ENCODE measurements at places on chromosomes 2 and 18.

DNA sequence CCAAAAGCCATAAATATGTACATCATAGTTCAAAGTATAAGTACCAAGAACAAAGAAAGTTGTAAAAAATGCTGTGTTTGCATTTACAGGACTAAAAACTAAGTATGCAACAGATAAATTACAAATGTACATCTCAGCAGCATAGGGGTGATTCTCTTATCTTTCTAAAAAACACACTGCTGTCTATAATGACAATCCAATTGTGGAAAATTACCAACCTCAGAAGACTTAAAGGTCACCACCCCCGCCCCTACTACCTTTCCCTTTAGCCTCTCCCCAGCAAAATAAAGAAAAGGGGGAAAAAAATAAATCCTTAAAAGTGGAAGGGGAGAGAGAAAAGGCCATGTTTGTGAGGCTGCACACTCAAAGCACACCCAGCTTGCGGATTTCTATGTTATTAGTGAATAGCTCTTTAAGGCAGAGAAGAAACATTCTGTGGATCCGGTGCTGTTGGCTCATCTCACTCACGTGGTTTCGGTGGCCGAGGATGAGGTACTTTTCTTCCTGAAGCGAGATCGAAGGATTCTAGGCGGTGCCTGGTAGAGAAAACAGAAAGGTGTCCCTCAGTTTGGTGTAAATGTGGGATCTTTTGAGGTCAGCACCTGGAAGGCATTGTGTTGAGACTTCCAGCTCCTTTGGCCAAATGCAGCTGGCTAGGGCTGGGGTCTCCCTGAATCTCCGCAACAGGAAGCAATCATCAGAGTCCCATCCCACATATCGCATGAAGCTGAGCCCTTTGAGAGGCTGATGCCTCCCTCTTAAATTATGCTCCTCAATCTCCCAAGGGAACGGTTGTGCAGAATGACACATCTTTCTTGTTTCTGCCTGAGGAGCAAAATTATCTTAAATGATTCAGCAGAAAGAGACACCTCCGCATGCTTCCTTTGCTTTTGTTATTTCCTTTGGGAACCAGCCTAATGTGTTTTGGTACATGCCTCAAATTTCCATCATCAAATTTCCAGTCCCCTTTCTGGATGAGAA, 17.6 kb downstream of the MRPL35 start:
- no peak for DNase-seq

DNA sequence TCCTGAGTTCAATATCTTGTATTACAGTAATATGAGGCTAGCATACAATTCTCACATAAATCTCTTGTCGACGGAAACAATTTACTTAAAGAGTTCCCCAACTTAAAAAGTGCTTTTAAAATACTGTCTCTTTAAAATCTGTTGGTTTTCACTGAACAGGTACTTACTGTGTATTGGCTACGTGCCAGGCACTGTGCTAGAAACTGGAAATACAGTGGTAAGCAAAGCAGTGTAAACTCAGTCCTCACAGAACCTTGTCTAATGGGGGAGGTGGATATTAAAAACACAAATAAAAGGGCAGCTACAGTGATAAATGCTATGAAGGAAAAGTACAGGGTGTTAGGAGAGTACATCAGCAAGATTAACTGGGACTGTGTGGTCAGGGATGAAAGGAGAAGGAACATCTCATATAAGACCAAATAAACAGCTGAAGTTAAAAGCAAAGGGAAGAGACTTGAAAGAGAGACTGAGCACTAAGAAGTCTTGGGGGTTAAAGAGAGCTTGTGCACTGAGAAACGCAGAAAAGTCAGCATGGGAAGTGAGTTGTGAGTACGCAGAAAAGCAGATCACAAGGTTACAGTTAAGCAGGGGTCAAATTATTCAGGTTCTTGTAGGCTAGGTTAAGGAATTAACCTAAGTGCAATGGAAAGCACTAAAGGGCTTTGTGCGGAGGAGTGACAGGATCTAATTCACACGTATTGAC, 52.5 kb downstream of the USP40 start:
- DNase-seq, result no peak

GRCh38 chr2:10891390-10891789, 20.3 kb upstream of the KCNF1 start:
- no peak for DNase-seq

DNA sequence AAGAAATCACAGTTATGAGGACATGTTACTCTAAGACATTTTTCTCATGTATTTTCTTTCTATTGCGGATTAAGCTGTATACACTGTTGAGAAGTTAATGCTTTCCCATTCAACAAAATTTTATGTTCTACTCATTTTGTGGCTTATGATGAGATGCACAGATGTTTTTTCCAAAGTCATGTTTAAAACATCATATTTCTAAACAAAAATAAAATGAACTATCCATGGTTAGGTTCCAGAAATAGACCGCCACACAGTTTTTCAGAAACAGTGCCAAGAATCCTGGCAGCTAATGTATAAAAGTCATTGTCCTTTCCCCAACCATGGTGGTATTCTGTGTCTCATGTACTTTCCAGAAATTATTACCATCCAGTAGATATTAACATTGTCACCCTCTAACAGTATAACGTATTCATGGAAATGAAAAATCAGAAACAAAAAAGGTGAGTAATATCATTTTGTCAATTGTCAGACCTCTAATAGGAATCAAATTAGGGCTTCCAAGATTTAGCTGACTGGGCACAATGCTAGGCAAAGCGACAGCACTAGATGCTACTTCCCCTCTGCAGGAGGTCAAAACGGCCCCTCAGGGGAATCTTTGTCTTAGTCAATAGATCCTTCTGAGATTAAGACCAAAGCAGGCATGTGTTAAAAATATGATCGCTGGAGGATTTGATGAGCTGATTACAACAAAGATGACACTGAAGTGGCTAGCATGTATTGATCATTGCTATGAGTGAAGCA, 54.4 kb upstream of the ZNF397 start:
- DNase-seq, result no peak

DNA sequence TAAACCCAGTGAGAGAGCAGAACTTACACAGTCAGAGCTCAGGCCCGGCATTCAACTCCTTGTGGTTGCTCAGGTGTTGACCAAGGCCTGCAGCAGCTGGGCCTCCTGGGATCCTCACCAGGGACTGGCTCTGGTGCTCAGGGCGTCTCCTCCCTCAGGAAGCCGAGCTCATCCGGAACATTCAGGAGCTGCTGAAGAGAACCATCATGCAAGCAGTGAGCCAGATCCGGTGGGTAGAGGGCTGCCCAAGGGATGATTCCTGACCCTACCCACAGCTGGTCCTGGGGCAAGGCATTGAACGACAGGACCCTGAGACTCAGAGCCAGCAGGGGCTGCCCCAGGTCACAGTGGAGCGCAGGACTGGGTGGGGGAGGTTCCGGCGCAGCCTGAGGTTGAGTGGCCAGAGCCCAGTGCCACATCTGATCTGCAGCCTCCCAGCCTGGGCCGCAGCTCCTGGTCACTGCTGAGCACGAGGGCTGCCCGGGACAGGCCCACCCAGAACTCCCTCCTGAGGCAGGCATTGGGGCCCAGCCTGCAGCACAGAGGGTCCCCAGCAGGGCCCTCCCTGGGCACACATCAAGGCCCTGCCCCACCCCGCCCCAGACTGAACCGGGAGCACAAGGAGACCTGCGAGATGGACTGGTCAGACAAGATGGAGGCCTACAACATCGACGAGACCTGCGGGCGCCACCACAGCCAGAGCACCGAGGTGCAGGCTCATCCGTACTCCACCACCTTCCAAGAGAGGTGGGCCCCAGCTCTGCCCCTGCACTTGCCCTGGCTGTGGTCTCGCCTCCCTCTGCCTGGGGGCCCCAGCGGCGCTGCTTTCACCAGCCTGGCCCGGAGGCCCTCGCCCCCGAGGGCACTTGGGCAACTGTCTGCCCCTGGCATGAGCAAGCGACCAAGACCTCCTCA, 2.4 kb downstream of the TEKT4 start:
- no peak for DNase-seq

- DNase-seq, result no peak
Observed at GRCh38 chr2:217611626-217612127, 391.1 kb downstream of the TNS1 start.

GRCh38 chr2:68594041-68594440, 49.3 kb upstream of the PROKR1 start:
- DNase-seq, result no peak

DNA sequence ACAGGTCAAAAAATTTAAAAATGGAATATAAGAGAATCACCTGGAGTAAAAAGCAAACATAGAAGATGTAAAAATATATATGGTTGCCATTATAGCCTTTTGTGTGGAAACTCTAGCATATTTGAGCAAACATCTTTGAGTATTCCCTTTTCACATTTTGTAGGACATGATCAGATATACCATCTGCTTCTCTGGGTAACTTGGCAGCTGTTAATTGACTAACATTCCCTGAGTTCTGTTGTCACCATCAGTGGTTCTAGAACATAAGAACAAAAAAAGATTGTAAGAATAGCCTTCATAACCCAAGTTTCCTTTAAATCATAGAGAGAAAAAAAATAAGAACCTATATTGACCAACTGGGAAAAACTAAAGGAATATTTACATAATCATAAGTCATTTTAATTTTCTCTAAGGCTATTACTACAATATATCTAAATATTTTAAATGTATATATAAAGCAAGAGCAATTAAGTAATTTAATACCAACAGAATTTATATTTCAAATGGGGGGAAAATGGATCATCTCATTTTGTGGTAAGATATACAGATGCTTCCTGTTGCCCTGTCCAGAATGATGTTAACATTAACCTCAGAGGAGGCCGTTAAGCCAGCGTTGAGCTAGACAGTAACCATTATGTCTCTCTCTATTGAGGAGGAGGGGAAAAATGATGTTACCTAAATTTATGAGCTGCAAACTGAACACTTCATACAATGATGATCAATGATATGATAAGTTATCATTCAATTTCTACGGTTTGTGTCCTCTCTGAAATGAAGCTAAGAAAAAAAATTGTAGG, 9.8 kb upstream of the INO80D start:
- DNase-seq, result no peak

DNA sequence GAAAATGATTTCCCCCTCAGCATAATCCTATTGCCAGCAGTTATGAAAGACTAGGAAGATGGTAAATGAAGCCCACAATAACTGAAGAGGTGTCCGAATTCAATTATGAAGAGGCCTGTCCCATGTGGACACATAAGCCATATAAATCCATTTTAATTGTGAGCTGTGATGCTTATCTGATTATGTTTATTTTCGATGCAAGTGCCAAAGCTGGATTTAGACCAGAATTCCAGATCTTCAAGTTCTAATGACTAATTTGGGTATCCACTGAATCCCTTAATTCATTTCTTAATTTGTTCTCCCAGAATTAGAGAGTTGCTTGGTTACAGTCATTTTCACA, 24.5 kb downstream of the SPATS2L start:
- no peak for DNase-seq

GRCh38 chr18:26470011-26470637, 78.2 kb downstream of the KCTD1 start:
- no peak for DNase-seq

DNA sequence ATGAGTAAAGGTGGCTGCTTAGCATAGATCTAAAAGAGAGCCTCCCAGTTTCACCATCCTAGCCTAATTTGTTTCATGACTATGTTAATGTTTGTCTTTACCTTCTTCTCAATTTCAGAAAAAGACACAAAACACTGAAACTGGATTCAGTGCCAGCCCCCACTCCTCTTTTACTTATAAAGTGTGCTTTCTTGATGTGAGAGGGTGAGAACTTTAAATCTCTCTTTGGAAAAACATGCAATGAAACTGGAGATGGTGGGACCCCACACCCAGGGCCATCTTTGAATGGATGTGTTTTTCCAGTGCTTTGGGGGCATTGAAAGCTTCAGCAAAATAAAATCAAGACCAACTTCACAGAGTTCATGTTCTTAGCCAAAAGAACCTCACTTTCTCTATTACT, 185.9 kb downstream of the CYRIA start:
- no peak for DNase-seq

DNA sequence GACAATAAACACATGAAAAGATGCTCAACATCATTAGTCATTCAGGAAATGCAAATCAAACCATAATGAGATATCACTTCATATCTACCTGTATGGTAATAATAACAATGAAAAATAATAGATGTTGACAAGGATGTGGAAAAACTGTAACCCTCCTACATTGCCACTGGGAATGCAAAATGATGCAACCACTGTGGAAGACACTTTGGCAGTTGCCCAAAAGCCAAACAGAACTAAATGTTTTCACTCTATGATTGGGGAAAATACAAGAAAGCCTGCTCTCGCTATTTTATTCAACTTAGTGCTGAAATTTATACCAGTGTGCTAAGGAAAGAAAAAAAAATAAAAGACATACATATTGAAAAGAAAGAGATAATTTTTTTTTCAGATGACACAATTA, 934.5 kb downstream of the CNTNAP5 start:
- DNase-seq, result no peak

DNA sequence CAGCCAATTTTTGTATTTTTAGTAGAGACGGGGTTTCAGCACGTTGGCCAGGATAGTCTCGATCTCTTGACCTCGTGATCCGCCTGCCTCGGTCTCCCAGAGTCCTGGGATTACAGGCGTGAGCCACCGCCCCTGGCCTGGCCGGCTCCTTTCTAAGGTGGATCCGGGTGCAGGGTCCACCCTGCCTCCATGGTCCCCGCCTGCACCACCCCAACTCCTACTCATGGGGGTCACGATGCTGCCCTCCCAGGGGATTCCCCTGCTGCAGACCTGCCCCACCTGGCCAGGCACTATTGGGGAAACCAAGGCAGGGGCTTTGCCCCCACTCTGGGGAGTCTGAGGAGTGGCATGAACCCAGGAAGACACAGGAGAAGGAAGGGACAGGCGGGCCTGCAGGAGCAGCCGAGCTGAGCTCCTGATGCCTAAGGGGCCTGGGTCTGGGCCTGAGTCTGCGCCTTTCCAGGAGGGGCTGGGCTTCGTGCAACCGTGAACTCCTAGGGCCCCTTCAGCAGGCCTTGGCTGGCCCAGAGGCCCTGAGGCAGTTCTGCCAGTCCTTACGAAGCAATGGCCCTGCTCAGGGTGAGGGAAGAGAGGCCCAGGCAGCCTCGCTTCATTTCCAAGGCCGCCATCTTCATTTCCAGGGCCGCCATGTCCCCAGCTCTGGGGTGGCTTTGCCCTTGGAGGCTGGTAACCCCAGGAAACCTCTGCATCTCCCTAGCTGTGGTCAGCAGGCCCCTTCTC, 67.2 kb upstream of the SMAD7 start:
- no peak for DNase-seq

- no peak for DNase-seq
Observed at GRCh38 chr18:10713409-10713808, 187.6 kb downstream of the NAPG start.

- DNase-seq, result no peak
Observed at GRCh38 chr2:207765547-207765946, 4.2 kb downstream of the FZD5 start.

- no peak for DNase-seq
Observed at GRCh38 chr2:226139759-226140158, 659.9 kb downstream of the IRS1 start.

GRCh38 chr2:74573747-74574562, 19.4 kb downstream of the DOK1 start:
- DNase-seq, result no peak

- DNase-seq, result no peak
Observed at GRCh38 chr2:139514951-139515350, 734.8 kb upstream of the NXPH2 start.

- DNase-seq, result no peak
Observed at GRCh38 chr2:18620867-18621632, 31.7 kb upstream of the NT5C1B start.

GRCh38 chr2:190467575-190468083, 59.5 kb downstream of the MFSD6 start:
- peak; percentile 41 for DNase-seq

All from right kidney (tissue), 9 donors.